ENCODE measurements at places on chromosomes 3 and 15.

GRCh38 chr3:3133500-3133899 is 6.8 kb downstream of the TRNT1 start:
- DNase-seq, result no peak

- DNase-seq, result no peak
These were observed 162.8 kb upstream of the ZNF385D start for GRCh38 chr3:21913791-21914190.

DNA sequence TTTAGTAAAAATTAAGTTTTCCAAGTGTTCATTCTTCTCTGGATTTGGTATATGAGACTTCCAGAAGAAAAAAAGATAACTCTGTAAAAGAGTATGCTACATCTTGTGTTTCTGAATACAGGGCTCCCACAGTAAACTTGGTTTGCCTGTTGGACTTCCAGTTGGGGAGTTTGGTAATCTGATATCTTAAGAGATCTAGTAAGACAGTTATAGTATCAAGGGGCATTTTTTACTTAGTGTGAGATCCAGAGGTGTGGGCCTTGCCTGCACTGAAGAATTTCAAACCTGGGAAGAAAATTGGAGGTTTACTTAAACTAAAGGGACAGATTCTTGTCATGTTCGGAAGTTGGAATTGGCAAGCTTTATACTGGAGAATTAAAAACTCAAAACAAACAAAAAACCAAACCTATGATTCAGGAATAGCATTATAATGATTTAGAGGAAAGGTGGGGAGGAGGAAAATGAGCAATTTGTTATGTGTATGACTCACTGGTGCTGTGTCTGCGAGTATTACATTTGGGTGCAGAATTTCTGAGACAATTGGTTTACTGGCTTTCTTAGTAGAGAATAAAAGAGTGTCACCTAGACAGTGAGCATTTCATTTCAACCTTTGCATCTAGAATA is 58.9 kb upstream of the ULK4 start:
- DNase-seq, result no peak

DNA sequence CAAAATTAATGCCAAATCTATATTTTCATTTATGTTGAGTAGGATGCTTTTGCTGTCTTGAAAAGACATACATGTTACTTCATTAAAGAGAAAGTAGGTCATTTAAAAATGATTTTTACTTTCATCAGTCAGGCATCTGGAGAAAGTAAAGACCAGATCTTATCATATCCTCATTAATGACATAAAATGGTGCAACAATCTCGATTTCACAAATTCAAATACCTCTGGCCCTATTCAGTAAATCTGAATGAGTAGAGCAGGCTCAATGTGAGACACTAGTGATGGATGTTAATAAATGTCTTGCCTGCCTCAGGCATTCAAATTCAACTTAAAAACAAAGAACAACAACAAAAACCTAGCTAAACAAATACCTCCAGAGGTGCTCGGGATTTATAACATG is 714.1 kb downstream of the NAALADL2 start:
- no peak for DNase-seq

- no peak for DNase-seq
These were observed 72.1 kb downstream of the CLSTN2 start for GRCh38 chr3:140007081-140007480.

DNA sequence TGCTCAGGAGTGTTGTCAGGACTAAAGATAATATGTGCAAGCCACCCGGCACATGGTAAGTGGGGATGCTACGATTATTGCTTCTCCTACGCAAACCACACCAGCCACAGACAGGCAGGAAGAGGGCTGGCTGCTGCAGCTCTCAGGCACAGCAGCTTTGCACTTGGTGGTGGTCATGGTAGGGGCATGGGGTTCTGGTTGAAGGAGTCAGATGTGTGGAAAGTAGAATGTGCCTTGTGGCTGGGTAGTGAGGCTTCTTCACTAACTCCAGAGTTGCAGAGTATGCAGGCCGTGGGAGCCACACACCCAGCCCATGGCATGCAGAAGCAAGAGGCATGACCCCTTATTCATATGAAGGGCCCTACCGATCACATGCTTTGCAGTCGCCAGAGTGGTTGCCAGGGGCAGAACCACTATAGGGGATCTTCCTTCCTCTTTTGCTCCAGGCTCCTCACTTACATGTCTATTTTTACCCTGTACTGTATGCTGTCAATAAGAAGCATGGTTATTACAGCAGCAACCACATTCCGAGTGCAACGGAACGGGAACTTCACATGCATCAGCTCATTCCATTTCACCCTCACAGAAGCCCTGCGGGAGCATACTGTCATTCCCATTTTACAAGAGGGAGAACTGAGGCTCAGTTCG is 59.2 kb upstream of the HERC1 start:
- DNase-seq, result no peak
